ENCODE measurements at places on chromosomes 3 and 15.

DNA sequence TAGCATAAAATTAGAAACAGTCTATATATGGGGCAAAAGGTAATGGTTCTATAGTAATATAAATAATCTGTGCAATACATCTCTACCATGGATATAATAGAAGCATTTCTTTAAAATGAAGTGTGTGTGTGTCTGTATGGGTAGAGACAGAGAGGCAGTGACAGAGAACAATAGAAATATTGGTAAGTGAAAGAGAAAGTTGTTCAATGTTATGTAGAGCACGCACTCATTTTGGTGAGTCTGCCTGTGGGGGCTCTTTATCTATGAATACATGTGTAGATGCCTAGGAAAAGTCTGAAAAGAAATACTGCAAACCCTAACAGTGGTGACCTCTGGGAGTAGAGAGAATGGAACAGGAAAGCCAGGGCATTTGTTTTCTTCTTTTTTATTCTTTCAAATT, 182.6 kb downstream of the STAC start:
- H3K36me3 ChIP-seq, result no peaks in the 10 kb centered on the region

GRCh38 chr3:141116721-141117120, 65.6 kb downstream of the SPSB4 start:
- H3K4me1 ChIP-seq, result no peaks in the 10 kb centered on the region
- no peak overlapping the region for H3K4me3 ChIP-seq
- no peaks in the 10 kb centered on the region for H3K36me3 ChIP-seq

- no peaks in the 10 kb centered on the region for H3K27me3 ChIP-seq
- H3K4me3 ChIP-seq, result no peak overlapping the region
- no peak overlapping the region for H3K27ac ChIP-seq
These were observed 1.3 kb downstream of the FSIP1 start for GRCh38 chr15:39781147-39781966.

DNA sequence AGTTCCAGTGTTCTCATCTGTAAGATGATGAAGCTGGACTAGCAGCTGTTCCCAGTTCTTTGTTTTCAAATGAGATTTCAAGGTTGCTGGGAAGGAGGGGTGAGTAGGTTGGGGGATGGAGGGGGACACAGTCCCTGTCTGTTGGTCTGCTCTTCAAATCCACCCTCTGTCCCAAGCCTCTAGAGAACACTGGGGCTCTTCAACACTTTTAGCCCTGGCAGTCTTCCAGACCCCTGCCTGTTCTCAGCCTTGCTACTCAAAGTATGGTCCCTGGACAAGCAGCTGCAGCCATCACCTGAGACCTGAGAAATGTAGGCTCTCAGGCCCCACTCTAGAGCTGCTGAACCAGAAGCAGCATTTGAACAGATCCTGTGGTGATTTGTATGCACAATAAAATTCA, 41.3 kb downstream of the NEK11 start:
- H3K36me3 ChIP-seq, result no peaks in the 10 kb centered on the region
- DNase-seq, result no peak
- H3K27ac ChIP-seq, result no peak overlapping the region
- H3K27me3 ChIP-seq, result no peaks in the 10 kb centered on the region
- H3K4me3 ChIP-seq, result no peak overlapping the region

GRCh38 chr3:49534581-49535441, 19.5 kb upstream of the BSN start:
- no peaks in the 10 kb centered on the region for H3K27me3 ChIP-seq
- DNase-seq, result no peak
- peaks cover 4% of the 10 kb centered on the region for H3K4me1 ChIP-seq
- no peak overlapping the region for H3K4me3 ChIP-seq
- H3K36me3 ChIP-seq, result no peaks in the 10 kb centered on the region
